ENCODE measurements at places on chromosomes 3 and 15. TPM values are rescaled to one million over a fixed set of nuclear protein-coding genes. Genes with fewer than 3 reads are reported as not detected.

DNA sequence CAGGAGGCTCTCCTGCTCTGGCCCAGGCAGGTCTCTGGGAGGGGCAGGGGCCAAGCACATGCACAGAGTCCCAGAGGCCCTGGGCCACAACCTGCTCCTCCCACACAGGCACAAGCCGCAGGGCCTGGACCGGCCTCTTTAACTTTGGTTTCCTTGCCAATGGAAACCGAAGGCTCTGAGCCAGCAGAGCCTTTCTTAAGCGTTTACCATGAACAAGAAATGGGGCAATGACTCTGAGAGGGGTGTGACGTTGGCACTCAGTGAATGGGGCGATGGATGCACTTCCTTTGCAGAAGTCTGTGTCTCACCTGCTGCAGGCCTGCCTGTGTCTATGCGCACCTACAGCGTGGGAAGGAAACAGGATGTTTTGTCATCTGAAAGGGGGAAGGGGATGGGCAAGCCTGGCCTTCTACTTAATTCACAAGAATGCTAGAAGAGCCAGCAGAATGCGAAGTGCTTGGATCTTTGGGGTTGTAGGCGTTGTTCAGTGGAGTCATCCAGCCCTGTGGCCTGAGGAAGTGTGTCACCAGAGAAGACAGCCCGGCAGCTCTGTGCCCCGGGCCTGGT lies 41.8 kb downstream of the IFT122 start:
- DNase-seq: no peak

- no peak for DNase-seq
Measured at GRCh38 chr3:168416446-168416845, 320.7 kb upstream of the GOLIM4 start.

GRCh38 chr3:78818161-78818985 lies 949.4 kb downstream of the ROBO1 start:
- DNase-seq: no peak

- DNase-seq: no peak
Measured at GRCh38 chr15:85172846-85173490, 191.3 kb downstream of the PDE8A start.

GRCh38 chr3:3086239-3086638 lies 23.9 kb downstream of the IL5RA start:
- DNase-seq: no peak

DNA sequence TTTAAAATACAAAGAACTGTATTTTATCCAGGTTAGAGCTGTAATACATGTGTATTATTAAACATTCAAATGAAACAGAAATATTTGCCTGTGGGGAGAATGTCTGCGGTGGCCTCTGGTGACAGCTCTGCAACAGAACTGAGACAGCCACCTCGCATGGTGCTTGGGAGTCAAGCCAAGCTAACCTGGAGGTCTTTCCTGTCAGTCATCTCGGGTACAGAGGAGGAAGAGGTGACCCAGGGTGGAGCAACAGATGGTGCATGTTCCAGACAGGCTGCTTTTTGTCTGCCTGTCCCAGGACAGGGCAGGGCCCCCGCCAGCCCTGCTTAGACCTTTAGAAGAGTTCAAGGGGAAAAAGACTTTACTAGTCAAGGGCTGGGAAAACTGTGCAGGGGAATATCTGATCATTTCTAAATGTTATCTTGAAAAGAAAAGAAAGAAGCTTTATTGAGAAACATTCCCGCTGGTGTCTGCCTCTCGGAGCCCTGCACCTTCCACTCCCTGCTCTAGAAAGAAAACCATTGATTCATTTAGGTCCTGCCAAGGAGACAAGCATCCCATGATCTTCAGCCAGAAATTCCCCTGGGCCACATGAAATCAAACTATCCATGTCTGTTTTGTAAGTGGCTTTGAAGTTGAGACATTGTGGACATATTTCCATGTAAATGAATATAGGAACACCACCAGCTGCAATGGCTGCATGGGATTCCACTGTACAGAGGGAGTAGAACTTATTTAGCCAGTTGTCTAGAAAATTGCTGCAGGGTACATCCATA lies 5.5 kb upstream of the NR2E3 start:
- DNase-seq: no peak

DNA sequence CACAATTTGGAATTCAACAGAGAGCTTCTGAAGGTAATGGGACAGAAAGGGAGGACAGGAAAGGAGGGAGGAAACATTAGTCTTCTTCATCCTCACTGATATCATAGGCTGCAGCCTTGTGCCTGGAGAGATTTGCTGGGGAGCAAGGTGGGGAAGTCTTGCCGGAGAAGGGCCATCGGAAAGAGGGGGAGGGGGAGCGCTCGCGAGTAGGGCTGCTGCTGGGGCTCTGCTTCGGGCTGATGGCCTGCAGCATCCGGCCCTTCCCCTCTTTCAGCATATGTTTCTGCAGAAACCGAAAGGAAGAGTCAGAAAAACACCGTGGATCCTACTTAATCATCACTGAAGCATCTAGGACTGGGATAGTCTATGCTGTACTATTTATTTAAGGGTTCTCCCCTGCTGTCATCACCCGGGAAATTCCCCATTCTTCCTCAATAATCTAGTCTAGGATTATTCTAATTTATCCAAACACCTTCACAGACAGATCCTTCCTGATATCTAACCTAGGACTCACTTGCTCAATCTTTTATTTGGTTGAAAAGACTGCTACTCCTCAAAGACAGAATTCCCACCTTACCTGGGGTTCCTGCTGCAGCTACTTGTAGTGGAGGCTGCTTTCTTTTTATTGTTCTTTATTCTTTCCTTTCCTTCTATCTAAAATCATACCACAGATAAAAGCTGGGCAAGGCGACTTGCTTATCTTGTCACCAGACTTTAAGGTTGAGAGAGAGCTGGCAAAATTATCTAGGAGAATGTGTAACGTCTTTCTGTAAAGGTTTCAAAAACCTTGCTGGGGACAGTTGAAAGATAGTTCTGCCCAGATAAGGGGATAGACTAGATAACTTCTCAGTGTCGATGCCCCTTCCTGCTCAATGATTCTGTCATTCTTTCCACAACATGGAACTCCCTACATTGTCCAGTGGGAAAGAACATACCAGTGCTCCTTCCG lies 22.6 kb downstream of the SLC51A start:
- no peak for DNase-seq

DNA sequence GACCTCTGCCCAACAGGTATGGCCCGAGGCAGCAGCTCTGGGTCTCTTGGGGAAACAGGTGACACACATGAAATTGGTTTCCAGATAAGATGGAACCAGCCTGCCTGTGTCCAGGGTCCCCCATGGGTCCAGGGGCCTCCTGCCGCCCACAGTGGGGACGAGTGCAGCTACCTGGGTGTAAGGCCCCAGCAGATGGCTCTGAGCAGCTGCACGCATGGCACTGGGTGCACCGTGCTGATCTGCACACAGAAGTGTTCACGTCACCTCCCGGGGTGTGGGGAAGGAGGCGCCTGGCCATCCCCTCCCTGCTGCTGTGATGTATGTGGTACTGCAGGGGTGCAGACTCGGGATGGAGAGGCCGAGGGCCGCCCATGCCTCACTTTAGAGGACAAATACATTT lies 63.6 kb downstream of the NIPA2 start:
- no peak for DNase-seq

GRCh38 chr3:130424837-130425236 lies 79.4 kb downstream of the COL6A5 start:
- DNase-seq: no peak

DNA sequence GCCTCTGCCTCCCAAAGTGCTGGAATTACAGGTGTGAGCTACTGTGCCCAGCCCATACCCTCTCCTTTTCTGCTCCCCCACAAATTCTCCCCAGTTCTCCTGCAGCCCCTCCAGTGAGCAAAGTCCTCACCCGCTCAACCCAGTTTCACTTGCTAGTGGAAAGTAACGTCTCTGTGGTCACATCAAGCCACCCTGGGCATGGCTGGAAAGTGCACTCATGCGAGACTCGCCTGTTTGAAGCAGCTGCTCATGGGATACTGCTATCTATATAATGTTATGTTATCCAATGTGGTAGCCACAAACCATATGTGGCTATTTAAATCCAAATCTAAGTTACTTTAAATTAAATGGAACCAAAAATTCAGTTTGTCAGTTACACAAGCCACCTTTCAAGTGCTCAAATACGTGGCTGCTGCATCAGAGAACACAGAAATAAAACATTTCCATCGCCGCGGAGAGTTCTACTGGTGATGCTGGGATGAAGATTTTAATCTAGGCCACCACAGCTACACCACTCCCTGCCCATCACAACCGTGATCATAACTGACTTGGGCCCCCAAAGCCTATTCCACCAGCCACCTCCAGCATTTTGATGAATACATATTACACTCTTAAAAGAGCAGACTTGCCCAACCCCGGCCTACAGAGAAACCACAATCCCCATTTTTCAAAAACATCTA lies 119.4 kb downstream of the LIPC start:
- DNase-seq: no peak

- DNase-seq: no peak
Measured at GRCh38 chr3:30692498-30693130, 86.2 kb downstream of the TGFBR2 start.

GRCh38 chr3:1381647-1382036 lies 288.8 kb downstream of the CNTN6 start:
- DNase-seq: no peak

DNA sequence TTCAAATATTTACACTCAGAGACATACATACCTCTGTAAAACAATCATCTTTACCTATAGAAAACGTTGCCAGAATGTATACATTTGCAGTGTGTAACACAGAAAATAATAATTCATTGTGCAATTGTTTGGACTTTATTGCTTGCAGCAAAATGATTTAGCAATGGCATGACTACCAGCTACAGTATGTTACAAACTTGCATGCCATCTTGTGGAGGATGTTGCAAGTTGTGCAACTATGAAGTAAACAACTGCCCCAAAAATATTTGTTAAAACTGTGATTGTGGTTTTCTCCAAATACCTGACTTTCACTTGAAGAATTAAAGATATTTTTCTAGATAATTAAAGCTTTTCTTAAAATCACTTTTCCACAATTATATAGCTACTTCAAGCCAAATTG lies 27.1 kb upstream of the C3orf49 start:
- DNase-seq: peak; percentile 35

GRCh38 chr15:36659917-36660316 lies 80.5 kb downstream of the CDIN1 start:
- no peak for DNase-seq

- no peak for DNase-seq
Measured at GRCh38 chr3:130686833-130687232, 59.8 kb downstream of the PIK3R4 start.

DNA sequence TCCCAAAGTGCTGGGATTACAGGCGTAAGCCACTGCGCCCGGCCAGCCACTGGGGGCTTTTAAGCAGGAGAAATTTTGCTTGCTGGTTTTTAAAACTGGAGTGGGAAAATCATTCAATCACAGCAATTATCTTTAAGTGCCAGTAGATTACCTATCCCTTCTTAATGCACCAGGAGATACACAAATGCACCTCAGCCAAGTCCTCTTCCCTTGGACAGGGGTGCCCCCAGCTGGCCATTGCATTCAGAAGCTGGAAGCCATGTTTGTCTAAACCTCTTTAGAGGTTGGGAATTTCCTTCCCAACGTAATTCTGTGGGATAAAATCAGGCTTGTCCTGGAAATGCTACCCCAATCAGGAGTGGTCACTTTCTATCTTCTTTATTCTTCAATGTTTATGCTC lies 26.6 kb downstream of the MIX23 start:
- DNase-seq: peak; percentile 60

- no peak for DNase-seq
Measured at GRCh38 chr3:190718671-190719070, 143.8 kb downstream of the GMNC start.

MESP2 gene
- total RNA-seq: not detected

AGBL1 gene
- total RNA-seq: 6.2 TPM

TMEM108 gene
- total RNA-seq: 4.8 TPM

Measured in neural progenitor cell (in vitro differentiated cells).